HuH-7.5 (cell line): ENCODE measurements at places on chromosomes 3 and 15.
A peak's percentile ranks its signal among the peaks of the same experiment; 100 is the strongest.

DNA sequence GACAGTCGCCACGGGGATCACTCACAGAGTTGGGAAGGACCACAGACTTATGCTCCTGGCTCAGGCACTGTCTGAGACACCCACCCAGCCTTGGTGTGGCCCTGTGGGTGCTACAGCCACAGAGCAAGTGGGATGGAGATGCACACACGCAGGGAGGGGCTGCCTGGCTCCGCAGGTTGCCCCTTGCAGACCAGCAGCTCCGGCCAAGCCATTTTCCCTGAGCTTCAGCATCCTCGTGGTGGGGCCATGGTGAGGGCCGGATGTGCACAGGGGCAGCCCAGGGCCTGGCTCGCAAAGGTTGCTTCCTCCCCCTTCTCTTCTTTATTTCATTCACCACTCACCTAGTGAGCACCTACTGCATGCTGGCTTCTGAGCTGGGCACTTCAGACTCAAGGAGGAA lies 55.4 kb upstream of the GRIP2 start:
- no peak for DNase-seq

- no peak for DNase-seq
Measured at GRCh38 chr15:60531801-60532200, 52.9 kb upstream of the ICE2 start.

- no peak for DNase-seq
Measured at GRCh38 chr15:33587773-33588172, 277.0 kb downstream of the RYR3 start.

DNA sequence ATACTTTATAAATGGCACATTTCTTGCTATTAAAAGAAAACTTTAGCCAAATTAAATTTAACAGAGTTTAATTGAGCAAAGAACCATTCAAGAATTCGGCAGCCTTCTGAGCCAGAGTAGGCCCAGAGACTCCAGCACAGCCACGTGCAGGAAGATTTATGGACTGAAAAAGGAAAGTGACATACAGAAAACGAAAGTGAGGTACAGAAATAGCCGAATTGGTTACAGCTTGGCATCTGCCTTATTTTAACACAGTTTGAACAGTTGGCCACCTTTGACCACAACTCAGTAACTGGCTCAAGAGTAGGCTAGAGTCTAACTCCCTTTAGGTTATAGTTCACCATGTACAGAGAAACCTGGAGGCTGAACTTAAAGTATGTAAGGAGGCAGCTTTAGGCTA lies 17.6 kb downstream of the CFAP44 start:
- no peak for DNase-seq

DNA sequence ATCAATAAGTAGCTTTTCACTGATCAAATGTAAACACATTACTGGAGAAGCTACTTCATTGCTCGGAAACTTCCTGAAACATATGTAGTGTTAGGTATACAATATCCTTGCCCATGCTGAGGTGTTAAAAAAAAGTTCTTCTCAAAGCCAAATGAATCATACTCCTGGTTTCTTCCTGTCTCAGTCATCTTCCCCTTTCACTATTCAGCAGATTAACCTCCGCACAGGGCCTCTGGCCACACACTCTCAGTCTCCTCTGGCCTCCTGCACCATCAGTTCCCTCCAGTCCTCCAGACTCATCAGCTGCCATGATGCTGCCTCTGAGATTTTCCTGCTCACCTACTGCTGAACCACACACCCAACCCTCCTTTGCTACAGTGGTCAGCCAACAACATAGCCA lies 70.5 kb upstream of the BOC start:
- DNase-seq: no peak

- DNase-seq: no peak
Measured at GRCh38 chr3:101859882-101860448, 10.7 kb downstream of the NFKBIZ start.

DNA sequence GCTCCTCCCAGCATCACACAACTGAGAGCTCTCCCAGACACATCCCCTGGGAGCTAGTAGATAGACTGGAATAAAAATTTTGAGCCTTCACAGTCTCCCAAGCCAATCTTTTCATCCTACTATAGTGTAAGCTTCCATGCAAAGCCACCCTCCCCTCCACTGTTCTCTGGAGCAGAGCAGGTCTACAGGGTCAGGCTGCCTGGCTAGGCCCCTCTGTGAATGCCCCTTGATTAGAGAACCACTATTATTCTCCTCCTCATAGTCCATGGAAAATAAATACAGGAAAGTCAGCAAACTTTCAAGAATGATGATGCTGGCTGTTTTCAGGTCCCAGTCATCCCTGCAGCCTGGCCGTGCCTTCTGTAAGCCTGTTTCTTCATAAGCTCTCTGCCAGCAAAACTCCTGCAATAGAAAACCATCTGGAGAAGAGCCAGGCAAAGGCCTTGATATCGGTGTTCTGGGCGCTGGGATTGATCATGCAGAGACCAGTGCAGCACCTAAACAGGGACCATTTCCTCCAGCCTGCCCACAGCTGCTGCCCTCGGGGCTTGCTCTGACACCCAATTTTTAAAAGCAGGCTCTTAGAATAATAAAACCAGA lies 51.7 kb downstream of the CRYGS start:
- DNase-seq: no peak

DNA sequence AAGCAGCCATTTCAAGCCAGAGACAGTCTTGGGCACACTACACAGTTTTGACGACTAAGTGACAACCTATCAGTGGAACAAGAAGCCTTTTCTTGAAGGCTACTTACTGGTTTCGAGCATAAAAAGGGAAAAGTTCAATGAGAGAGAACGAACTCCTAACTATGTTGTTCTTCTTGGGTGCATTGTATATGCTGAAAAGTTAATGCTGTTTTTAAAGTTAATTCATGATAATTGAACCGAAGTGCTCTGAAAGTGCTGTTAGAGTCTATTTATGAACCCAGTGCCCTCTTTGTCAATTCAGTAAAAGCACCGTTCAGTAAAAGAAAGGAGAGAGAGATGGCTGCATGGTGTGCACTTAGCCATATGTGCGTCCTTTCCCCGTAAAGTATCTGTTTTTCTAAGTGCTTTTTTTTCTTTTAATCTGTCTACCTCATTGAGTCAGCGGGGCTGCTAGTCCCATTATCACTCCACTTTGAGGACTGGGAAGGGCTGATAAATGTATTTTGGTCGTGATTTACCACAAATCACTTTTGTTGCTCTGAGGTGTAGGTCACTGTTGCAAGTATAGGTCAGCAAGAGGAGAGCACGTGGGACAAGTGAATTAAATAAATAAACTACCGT lies 380.7 kb upstream of the GOLIM4 start:
- no peak for DNase-seq

- DNase-seq: no peak
Measured at GRCh38 chr3:60333710-60334109, 917.5 kb downstream of the FHIT start.

- no peak for DNase-seq
Measured at GRCh38 chr15:94395640-94396039, 164.3 kb downstream of the MCTP2 start.

DNA sequence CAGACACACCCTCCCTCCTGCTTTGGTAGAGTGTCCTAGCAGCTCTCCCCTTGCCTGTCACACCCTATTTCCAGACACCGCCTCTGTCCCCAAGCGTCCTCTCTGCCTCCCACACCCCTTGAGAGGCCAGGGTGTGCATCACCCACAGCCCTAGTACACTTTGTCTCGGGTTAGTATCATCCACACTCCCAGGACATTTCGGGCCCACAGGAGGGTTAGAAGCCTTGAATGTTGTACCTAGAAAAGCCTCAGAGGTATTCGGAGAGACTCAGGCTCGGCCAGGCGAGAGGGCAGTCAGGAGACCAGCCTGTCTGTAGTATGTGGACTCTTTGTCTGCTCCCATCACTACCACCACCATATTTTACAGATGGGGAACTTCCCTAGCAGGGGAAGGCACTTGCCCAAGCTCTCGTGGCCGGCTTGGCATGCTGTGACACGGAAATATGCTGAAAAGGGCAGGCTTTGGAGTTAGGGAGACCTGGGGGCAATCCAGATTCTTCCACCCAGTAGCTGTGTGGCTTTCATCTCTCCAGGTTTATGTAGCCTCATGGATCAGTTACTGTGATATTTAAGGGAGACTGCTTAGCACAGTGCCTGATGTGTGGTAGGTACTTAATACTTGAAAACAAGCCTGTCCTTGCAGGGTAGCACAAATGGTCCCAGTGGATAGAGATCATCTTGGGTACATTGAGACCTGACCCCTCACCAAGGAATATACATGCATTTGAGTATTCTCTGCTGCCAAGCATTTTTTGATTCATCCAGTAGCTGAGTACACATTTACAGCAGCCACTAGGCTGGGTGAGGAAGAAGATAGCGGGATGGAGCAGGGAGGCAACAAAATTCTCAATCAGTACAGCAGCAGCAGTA lies 1.4 kb downstream of the TMEM43 start:
- DNase-seq: peak; percentile 7

- no peak for DNase-seq
Measured at GRCh38 chr3:184656829-184657681, 54.8 kb downstream of the MAGEF1 start.

- no peak for DNase-seq
Measured at GRCh38 chr15:82064824-82065223, 19.0 kb upstream of the MEX3B start.

- no peak for DNase-seq
Measured at GRCh38 chr3:188244395-188244861, 90.5 kb downstream of the LPP start.

- DNase-seq: no peak
Measured at GRCh38 chr3:96236522-96236921, 577.9 kb upstream of the EPHA6 start.

DNA sequence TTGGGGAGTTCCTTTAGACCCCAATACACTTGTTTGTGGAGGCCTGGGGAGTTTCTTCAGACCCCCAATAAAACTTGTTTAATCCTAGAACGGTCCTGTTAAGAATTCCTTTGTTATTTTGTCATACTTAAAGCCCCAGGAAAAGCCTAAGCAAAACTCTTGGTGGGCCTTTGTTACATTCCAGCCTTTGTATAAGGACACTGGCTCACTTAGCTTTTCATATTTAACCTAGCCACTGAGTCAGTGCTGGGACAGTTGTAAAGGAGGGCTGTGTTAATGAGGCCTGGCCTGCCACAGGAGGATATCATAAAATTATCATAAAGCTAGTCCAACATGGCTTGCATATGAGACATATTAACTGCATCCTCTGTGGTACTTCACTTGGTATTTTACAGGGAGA lies 760.1 kb downstream of the ZNF385D start:
- no peak for DNase-seq

DNA sequence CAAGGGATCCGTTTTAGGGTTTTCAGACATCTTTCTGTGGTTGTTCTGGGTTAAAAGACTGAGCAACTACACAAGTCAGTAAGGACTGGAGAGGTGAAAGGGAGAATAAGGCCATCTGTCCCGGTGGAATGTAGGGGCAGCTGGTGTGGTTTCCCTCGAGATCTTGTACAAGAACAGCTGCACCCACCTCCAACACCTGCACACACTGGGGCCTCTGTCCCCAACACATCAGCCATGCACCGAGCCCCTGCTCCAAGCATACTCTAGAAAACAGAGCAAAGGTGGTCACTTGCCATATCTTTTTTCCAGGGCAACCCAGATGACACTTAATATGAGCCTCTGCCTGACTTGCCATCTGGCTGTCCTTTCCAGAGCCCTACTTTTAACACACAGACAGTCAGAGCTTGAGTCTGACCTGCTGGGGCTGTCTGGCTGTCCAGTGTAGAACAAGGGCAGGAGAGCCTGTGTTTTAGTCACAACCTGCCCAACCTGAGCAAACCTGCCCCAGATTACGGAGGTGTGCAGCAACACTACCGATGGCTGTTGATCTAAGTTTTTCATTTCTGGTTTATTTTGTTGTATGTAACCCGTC lies 12.2 kb downstream of the MAN2A2 start:
- no peak for DNase-seq

GRCh38 chr15:57370929-57371328 lies 5.4 kb upstream of the CGNL1 start:
- no peak for DNase-seq

DNA sequence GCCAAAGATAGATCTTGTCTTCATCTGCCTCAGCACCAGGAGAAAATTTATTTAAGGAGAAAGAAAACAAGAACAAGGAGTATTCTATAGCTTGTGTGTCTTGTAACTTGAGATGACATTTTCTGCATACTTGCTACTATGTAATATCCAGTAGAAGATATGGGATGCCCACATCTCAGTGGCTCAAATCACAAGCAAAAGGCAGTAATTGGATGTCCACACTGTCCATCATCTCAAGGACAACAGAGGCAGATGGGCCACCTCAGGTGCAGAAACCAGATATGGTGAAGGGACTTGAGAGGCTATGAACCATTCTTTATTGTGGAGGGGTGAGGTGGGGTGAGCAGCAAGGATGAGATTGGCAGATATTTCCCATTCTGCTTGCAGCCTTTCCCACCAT lies 309.0 kb downstream of the GBE1 start:
- DNase-seq: no peak

DNA sequence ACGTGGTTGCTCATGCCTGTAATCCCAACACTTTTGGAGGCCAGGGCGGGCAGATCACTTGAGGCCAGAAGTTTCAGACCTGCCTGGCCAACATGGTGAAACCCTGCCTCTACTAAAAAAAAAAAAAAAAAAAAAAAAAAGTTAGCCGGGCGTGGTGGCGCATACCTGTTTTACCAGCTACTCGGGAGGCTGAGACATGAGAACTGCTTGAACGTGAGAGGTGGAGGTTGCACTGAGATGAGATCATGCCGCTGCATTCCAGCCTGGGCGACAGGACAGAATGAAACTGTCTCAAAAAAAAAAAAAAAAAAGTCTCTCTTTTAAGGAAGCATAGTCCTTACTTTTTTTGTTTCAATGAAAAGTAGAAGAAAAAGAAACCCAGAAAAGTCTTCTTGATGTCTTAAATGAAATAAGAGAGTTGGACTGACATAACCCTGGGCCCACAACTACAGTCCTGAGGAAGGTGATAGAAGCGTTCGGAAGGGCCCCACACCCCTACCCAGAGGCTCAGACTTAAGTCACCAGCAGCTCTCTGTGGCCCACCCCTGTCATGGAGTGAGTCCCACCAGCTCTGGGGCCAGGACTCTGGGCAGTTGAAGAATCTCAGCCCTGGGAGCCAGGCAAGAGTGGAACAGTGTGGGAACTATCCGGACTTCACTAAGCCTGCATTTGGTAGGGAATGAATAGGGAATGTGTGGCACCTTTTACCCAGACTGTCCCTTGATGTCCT lies 2.6 kb downstream of the NME9 start:
- no peak for DNase-seq
